AML-193 (cell line): ENCODE measurements at places on chromosomes 7 and 10.
A peak's percentile ranks its signal among the peaks of the same experiment; 100 is the strongest.

DNA sequence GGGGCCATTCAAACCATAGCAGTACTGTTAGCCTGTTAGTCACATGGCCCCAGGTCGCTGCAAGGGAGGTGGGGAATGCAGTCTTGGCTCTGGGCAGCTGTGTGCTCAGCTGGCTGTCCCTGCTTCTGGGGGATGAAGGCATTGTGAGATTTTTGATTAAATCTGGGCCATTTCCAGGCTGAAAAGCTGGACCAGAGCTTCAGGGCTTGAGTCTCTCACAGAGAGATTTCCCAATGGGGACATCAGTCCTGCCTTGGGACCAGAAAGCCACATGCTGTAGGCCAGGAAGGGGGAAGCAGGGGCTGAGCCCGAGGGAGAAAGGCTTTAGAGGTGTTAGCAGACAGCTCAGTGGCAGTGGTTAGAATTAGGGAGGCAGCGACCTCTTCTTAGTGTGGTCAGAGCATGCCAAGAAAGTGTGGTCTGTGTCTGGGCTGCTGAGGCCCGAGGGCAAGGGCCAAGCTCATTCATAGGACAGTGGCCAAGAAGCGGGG is 33.6 kb downstream of the PALD1 start:
- DNase-seq: no peak

- DNase-seq: no peak
Measured at GRCh38 chr10:113663142-113663541, 699 bp downstream of the NRAP start.

DNA sequence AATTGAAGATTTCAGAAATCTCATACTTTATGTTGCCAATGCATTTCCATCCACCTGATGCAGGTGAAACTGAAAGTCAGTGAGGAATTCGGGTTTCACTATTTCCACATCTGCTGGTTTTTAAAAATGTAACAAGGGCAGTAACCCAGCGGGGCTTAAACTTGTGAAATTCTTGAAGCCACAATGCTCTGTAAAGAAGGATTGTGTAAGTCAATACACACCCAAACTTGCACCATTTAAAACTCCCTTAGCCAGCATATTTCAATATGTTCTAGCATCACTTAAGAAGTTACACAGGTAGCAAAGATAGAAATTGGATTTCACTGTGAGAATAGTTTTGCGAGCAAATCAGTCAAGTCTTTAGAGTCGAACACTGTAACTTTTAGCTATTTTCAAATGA is 386.1 kb downstream of the PLXDC2 start:
- DNase-seq: peak; percentile 29

DNA sequence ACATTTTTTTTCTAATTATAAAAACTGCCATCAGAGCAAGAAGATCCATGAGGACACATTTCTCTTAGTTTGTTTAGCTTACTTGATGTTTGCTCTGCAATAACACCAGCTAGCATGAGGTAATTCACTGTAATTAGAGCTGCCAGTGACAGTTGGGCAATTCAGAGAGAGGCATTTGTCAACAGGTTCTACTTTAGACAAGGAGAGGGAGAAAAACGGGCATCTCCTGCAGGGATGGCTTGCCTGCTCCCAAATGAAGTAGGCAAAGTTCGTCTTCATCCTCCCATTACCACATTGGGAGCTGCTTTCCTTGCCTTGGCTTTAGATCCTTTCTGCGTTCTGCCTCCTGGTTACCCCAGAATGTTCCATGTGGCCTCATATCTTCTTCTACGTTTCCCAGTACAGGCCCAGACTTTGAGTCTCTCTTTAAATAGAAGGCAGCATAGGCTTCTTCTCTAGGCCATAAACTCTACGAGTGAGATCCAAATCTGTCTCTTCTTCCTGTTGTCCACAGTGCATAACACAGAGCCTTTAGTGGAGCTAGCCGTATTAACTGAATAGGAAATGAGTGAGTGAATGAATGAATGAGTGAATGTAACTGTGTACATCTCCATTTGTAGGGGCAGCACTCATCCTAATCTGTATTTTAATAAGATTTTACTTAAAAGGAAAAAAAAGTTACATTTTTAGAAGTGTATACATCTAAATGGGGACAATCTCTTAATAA is 21.2 kb downstream of the ASB15 start:
- DNase-seq: no peak

DNA sequence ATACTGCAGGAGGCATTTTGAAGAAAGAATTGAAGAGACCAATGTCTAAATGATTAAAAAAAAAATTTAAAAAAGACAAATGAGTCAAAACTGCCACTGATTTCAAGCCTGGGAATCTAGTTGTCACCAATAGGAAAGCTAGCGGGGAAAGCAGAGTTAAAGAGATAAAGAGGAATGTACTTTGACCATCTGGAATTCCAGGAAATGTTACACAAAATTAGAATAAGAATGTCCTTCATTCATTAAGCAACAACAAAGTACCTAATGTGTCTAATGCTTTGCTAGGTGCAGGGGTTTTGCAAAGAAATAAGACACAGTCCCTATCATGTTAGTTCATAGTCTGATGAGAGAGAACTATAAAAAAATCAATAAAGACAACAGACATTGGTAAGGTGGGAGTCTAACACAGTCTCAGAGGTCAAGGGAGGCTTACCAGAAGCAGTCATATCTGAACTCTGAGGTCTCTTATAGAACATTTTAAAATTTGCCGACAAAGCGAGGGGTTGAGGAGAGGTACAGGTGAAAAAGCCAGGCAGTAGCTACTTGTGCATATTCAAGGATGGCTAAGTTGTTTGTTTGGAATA is 8.8 kb upstream of the TYSND1 start:
- DNase-seq: no peak

GRCh38 chr10:103544657-103545310 is 51.3 kb downstream of the NEURL1 start:
- no peak for DNase-seq

- DNase-seq: no peak
Measured at GRCh38 chr7:71488308-71488707, 356.4 kb downstream of the GALNT17 start.
